ENCODE measurements at places on chromosomes 1 and 21. TPM values are rescaled to one million over a fixed set of nuclear protein-coding genes. Genes with fewer than 3 reads are reported as not detected.
A peak's percentile ranks its signal among the peaks of the same experiment; 100 is the strongest.

Gene ADAMTS5
- total RNA-seq: 2.4 TPM

Gene ILDR2
- total RNA-seq: 2.3 TPM

Gene CFHR5
- total RNA-seq: not detected

- DNase-seq: no peak
These were observed 159.6 kb downstream of the TOMM20 start for GRCh38 chr1:234969011-234969441.

DNA sequence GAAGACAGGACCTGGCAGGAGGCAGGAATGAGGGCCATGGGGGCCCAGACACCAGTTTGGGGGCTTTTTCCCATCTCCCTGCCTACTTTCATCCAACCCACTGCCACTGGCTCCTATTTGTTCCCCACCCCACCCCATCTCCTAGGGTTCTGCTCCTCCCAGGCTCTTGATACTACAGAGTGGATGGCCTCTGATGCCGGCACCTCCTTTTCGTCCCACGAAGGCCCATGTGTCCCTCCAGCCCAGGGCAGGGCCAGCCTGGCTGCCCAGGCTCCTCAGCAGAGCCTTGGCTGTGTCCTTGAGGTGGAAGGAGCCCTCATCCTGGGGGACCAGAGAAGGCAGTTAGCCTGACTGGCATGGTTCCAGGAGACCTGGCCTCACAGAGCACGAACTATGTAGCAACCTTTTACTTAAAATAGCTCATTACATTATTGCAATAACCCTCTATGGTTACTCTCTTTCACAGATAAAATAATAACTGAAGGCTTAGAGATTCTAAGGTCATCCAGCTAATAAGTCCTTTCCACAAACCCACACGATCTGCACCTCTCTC, 3.5 kb downstream of the POMGNT1 start:
- DNase-seq: no peak

DNA sequence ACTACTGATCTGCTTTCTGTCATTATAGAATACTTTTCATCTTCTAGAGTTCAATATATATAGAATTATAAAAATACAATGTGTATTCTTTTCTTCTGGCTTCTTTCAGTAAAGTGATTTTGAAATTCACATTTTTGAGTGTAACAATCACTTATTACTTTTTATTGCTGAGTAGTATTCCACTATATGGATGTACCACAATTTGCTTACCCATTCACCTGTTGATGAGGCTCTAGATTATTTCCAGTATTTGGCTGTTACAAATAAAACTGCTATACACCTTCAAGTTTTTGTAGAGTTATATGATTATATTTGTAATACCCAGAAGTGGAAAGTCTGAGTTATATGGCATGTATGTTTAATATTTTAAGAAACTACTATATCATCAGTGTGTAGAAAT, 159.4 kb downstream of the RWDD3 start:
- no peak for DNase-seq

DNA sequence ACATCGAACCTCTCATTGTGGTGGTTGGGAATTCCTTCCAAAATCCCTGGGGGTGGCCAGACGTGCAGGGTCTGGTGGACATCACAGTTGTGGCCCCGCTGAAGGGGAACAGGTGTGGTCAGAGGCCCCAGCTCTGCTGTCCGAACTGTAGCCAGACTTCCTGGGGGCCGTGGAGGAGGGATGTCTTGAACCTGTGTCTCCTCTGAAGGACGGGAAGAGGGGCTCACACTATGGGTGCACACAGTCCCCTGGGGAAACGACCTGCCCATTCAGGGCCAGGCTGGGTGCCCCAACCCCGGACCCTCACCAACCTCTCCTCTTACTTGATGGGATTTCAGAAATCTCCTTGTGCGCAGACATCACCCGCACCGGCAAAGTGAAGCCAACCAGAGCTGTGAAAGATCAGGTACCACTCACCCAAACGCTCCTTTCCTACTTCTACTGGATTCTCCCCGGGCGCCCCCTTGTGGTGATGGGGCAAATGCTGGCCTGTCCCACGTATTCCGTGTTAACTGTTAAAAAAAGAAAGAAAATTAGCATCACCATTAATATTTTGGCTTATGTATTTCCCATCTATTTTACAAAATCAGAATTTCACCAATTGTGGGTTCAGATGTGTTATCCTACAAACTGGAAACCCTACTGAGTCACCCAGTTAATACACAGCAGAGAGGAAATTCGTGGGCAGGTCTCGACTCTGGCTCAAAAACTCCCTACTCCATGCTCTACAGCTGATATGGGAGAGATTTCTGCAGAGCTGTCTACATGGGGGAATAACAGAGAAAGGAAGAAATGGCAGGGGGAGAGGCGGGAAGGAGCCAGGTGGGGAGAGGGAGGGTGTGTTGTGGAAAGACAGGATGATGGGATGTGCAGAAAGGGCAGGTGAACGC, 28.1 kb downstream of the PADI4 start:
- no peak for DNase-seq

DNA sequence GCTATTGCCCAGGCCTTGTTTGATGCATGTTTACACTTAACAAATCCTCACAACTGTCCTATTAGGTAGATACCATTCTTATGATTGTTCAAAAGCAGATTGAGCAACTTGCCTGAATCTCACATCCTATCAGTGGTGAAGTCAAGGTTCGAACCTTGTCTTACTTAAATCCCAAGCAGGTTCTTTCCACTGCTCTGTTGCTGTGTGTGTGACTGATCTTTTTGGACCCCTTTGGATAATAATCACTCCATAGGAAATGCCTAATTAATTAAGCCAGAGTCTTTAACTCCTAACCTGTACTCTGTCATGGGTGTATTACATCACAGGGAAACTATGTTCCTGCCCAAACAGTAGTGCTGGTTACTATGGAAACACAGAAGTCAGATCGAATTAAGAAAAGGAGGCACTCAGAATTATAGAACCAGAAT, 84.2 kb downstream of the SPATA46 start:
- DNase-seq: peak; percentile 58

- no peak for DNase-seq
These were observed 47.1 kb downstream of the SYT2 start for GRCh38 chr1:202663131-202663530.

DNA sequence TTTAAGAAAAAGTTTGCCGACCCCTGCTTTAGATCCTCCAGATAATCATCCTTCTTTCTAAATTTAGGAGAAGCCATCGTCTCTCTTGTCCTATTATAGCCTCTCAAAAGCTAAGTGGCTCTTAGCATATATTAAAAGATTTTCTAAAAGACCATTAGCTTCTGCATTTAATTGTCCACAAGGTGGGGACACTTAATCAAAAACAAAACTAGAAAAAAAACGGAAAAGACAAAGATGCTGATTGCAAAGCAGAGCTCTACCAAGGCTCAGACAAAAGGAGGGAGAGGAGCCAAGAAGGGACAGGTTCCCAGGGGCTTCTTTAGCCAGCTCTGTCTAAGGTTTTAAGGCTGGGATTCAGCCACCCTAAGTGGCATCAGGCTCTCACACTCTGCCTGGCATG, 128.3 kb upstream of the HMGB4 start:
- no peak for DNase-seq

- no peak for DNase-seq
These were observed 198.3 kb downstream of the DUSP10 start for GRCh38 chr1:221543529-221544120.

All from epithelial cell of proximal tubule (primary cell).